KG1 (cell line): ENCODE measurements at places on chromosomes 5 and 9.

GRCh38 chr9:128714586-128715435 is 9.1 kb downstream of the ZDHHC12 start:
- DNase-seq = no peak

- DNase-seq = no peak
These were observed at the start of gene CARTPT for GRCh38 chr5:71719063-71719964. Gene CARTPT (plus strand): TSS chr5:71719275. CDS start chr5:71719294, 19 bp downstream.

DNA sequence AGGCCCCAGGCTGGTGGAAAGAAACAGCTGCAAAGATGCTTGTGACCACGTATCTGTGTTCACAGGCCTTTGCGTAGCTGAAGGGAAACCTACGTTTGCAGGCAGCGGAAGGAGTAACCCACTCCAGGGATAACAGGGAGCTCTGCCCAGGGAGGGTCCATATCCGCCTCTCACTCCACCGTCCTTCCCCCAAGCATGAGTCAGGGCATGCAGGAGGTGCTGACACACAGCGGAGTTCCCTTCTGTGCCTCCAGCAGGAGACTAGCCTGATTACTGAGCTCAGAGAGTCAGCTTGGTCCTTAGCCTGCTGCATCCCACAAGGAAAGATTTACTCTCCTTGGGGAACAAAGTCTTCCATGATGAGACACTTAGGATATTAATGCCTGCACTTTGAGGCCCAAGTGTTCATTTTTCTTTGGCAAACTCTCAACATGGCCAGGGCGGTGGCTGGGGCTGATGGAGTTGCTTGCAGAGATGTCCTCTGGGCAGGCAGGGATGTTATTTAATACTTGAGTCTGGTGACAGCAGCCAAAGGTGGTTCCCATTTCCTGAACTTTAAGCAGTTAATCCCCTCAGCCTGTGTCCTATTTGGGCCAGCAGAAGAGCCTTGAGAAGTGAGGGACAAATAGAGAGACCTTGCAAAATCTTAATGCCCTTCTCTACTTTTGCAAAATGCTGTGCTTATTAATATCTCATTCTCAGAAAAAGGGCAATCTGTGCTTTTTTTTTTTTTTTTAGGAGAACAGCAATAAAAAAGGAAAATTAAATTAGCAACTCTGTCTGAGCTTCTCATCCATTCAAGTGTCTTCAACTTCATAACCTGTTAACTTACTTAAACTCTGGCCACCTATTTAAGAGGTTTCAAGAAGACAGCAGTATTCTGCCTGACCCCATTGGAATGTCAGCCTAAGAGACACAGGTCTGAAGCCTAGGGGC is 222.1 kb downstream of the HSPA4 start:
- DNase-seq = no peak

GRCh38 chr5:135375040-135375793 is 23.8 kb downstream of the MACROH2A1 start:
- no peak for DNase-seq

- no peak for DNase-seq
These were observed 1.7 kb upstream of the RXRA start for GRCh38 chr9:134324359-134325095.

- DNase-seq = no peak
These were observed 22.1 kb downstream of the CPEB4 start for GRCh38 chr5:173910215-173910614.

DNA sequence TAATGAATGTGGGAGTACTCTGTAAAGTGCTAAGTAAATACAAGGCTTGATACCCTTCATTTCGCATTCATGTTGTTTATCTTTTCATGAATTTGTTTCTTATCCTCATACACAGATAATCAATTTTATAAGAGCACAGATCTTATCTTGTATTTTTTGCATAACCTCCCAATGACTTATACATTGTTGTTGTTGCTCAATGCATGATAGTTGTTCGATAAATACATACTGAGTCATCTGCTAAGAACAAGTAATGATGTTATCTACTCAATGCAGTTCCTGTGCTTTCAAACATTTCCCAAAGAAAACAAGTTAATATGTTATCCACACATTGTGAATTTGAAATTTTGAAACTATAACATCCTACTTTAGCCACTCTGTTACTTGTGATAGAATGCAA is 60.7 kb downstream of the TAF11L14 start:
- DNase-seq = no peak

- no peak for DNase-seq
These were observed 300.4 kb downstream of the IRX2 start for GRCh38 chr5:2451100-2451499.

- DNase-seq = no peak
These were observed 17.2 kb downstream of the SPTLC1 start for GRCh38 chr9:92097997-92098482.

GRCh38 chr5:144307736-144308135 is 137.1 kb downstream of the KCTD16 start:
- no peak for DNase-seq

GRCh38 chr9:109730228-109730627 is 49.8 kb upstream of the PALM2AKAP2 start:
- DNase-seq = no peak

DNA sequence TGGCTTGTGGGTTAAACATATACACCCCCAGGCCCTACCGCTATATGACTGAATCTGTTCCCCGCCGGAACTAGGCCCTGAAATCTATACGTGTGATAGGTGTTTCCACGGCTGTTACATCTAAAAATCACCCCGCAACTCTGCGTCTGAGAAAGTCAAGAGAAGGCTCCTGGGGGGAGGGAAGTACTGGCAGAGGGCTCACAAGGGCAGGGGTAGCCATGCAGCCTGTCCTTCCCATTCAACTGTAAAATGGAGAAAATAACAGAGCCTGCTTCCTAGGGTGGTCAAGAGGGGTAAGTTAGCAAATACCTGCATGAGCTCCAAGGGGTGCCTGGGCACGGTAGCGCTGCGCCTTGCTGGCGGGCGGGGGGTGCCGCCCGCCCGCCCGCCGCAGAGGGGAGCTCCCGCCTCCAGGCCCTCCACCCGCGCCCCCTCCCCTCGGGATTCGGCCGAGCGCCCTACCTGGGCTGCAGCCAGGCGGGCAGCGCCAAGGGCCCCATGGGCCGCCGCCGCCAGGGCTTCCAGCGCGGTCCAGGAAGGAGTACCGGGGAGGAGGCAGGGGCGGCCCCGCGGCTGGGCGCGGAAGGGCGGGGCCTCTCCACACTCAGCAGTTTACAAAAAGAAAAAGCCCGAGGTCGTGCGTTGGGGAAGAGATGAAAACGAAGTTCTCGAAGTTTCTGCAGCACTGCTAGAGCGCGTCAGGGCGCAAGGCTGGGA is at the start of gene HACD4:
TSS of gene HACD4 (minus strand) at position 550 of the 717 bp plus-strand sequence. CDS start at position 500, 50 bp downstream.
- DNase-seq = no peak

DNA sequence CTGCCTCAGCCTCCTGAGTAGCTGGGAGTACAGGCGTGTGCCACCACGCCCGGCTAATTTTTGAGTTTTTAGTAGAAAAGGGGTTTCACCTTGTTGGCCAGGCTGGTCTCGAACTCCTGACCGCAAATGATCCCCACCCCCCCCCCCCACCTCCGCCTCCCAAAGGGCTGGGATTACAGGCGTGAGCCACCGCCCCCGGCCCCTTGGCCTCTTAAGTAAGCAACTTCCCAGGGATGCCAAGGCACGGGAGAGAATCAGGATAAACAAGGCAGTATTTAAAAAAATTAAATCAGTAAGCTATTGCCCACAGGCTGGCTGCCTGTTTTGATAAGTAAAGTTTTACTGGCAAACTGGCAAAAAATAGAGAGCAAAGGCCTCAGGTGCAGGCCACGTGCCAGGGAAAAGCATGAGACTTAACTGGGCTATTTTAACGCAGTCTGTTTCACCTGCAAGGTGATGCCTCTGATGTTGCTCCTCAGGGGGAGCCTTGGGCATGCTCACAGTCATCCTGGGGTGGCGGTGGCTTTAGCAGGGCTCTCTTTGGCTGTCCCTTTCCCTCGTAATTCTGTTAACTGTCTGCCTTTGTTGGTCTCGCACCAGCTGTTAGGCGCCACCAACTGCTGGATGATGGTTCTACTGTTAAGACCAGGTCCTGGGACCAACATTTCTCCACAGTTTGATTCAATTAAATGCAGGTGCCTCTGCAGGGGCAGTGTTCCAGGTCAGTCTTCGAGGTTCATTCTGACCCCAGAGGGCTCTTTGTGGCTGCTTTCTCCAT is 19.4 kb upstream of the RNF130 start:
- no peak for DNase-seq

- DNase-seq = no peak
These were observed 27.3 kb upstream of the FER start for GRCh38 chr5:108720391-108720790.

DNA sequence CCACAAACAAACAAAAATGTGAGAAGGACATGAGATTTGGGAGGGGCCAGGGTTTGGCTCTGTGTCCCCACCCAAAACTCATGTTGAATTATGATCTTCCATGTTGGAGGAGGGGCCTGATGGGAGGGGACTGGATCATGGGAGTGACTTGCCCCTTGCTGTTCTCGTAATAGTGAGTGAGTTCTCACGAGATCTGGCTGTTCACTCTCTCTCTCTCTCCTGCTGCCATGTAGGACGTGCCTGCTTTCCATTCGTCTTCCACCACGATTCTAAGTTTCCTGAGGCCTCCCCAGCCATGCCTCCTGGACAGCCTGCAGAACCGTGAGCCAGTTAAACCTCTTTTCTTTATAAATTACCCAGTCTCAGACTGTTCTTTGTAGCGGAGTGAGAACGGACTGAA is 118.7 kb downstream of the RXRA start:
- DNase-seq = no peak

- no peak for DNase-seq
These were observed 191.6 kb upstream of the MSX2 start for GRCh38 chr5:174532455-174533453.

- no peak for DNase-seq
These were observed 5.3 kb upstream of the ZNF367 start for GRCh38 chr9:96423322-96423984.

- no peak for DNase-seq
These were observed 252.9 kb upstream of the MPDZ start for GRCh38 chr9:13532407-13532806.

DNA sequence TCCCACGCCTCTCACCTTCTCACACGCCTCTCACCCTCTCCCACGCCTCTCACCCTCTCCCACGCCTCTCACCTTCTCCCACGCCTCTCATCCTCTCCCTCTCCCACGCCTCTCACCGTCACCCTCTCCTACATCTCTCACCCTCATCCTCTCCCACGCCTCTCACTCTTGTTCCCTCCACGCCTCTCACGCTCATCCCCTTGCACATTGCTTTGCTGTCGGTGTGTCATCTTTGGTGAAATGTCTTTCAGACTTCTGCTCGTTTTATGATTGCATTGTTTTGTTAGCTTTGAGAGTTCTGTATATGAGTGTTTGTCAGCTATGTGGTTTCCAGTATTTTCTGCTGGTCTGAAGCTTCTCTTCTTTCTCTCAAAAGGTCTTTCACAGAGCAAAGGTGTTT is 102.7 kb downstream of the EHMT1 start:
- DNase-seq = no peak

- no peak for DNase-seq
These were observed 120.9 kb downstream of the PIP5K1B start for GRCh38 chr9:68825762-68826472.

GRCh38 chr5:113043491-113043931 is 66.9 kb downstream of the DCP2 start:
- DNase-seq = no peak

DNA sequence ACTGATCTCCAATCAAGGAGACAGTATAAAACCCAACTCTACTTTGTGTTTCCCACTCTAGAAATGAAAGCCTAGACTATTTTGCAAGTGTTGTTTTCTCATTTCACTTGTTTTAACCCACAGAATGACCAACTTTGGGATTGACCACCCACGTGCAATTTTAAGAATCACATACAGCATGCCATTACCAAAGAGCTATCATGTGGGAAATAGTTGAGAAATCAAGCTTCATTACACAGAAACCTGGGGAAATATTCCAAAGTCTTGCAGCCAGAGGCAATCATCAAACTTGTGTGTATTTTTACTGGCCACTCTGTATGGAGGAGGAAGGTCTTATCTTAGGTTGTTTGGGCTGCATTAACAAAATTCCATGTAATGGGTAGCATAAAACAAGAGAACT is 451.4 kb upstream of the DAB2 start:
- no peak for DNase-seq

DNA sequence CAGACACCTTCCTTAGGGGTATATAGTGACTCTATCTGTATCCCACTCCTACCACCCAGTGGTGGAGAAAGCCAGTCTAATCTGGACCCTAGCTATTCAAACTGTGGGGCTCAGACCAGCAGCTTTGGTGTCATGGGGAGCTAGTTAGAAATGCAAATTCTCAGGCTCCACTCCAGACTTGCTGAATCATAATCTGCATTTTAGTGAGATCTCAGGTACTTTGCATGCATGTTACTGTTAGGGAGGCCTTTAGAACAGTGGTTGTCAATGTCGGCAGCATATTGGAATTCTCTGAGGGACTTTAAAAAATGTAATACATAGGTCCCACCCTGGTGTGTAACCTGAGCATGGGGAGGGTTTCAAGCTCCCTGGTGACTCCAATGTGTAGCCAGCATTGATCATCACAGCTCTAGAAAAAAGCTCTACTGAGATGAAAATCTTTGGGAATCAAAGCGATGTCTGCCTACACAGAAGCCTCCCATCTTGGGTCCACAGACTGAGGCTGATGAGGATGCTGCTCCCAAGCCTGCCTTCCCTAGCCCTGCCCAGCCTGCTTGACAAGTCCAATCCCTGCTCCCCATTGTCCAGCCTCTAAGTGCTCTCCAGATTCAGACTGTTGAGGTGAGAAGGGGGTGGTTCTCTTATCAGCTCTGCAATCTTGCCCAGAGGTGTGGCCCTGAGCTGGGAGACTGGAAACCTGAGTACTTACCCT is 11.9 kb upstream of the GM2A start:
- DNase-seq = no peak

- DNase-seq = no peak
These were observed 1.7 kb downstream of the TESK1 start for GRCh38 chr9:35606726-35607125.

GRCh38 chr9:5445886-5446285 is 4.5 kb upstream of the CD274 start:
- DNase-seq = no peak

DNA sequence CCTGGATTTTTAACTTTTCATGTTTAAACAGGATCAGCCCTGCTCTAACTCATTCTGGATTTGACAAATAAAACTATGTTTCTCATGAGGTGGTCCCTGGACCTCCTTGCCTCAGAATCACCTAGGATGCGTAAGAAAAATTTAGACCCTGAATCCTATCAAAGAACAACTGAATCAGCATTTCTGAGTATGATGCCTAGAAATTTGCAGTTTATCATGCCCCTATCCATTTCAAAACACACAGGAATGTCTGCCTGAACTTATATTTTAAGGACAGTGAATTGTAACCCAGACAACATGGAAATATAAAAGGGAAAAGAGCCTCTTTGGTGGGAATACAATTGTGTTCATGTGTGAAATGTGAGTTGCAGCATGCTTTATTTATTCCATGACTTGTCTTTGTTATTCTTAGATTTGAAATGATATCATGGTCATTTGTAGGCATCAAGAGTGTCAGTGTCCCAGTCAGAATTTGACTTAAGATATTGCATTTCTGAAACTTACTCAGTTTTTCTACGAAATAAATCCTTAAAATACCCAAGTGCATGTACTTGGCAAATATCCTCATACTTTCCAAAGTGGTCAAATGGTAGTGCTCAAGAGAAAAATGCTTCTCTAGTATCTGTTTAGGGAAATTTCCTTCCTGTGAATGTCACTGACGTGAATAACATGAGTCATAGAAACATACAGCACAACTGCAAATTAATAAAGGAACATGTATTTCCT is 144.3 kb downstream of the GIN1 start:
- DNase-seq = no peak
